ENCODE measurements at places on chromosomes 16 and 17. TPM values are rescaled to one million over a fixed set of nuclear protein-coding genes. Genes with fewer than 3 reads are reported as not detected.

DNA sequence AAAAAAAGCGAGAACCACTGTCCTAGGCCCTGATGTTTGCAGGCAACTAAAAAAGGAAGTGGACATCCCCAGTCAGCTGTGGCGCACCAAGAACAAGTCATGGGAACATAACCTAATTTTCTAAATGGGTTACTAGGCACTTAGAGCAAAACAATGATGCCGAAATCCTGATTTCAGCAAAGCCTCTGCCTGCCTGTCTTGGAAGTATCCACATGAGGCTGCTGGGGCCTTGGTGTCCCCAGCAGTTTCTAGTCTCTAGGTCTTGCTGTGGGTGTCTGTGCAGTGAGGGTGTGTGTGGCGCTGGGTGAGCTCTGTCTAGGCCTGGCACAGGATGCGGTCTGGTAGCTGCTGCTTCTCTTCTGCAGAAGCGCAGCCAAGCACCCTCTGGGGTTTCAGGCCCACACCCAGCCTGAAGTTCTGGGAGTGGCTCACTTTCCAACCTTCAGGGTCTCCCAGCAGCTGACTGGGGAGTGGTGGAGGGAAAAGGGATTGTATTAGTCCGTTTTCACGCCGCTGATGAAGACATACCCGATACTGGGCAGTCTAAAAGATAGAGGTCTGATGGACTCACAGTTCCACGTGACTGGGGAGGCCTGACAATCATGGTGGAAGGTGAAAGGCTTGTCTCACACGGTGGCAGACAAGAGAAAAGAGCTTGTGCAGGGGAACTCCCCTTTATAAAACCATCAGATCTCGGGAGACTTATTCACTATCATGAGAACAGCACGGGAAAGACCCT lies 21.1 kb downstream of the STH start:
- no peak overlapping the region for H3K27ac ChIP-seq
- DNase-seq: no peak
- no peaks in the 10 kb centered on the region for H3K36me3 ChIP-seq
- no peaks in the 10 kb centered on the region for H3K27me3 ChIP-seq

- peak; percentile 96 for DNase-seq
- H3K27me3 ChIP-seq: no peaks in the 10 kb centered on the region
- peaks cover 9% of the 10 kb centered on the region for H3K36me3 ChIP-seq
- peak within 1 kb of the TSS; percentile 99 for H3K27ac ChIP-seq
These were observed at the start of the genes HCFC1R1 and THOC6 for GRCh38 chr16:3023669-3024478. HCFC1R1 (minus strand) TSS chr16:3023942; CDS start chr16:3023941, 1 bp downstream. THOC6 (plus strand) TSS chr16:3024035; CDS start chr16:3024327, 292 bp downstream.

DNA sequence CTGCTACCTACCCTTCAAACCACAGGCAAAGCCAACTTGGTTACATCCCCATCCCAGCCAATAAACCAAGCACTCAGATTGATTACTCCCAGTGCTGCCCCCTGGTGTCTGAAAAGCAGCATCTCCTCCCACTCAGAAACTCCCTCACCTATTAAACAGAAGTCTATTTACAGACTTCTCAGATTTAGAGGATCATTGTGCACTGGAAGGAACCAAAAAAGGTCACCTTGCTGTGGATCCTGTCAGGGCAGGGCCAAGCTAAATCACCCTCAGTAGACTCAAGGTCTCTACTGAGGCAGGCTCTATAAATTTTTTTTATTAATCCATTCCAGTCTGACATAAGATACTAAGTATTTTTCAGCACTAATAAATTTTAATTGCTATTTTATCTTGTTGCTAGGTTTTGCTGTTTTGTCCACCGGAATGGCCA lies 17.6 kb downstream of the HIGD1B start:
- peak; percentile 47 for DNase-seq
- H3K4me3 ChIP-seq: no peak overlapping the region
- H3K36me3 ChIP-seq: peaks cover 12% of the 10 kb centered on the region
- H3K27me3 ChIP-seq: no peaks in the 10 kb centered on the region
- H3K4me1 ChIP-seq: no peaks in the 10 kb centered on the region

DNA sequence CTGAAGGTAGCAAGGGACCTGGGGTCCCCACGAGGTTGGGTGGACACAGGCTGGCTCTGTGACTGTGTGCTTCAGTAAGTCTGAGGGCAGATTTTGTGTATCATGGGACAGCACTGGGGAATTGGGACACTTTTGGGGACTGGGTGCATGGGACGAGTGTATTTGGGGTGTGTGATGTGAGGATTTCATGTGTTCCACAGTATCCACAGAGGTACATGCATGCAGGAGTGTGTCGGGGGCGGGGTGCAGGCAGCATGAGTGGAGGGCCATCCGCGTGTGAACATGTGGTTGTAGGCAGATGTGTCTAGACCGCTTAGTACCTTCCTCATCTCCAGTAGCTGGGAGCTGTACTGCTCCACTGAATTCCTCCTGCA lies 1.1 kb upstream of the DLX3 start:
- no peak overlapping the region for H3K27ac ChIP-seq
- no peaks in the 10 kb centered on the region for H3K36me3 ChIP-seq
- no peaks in the 10 kb centered on the region for H3K27me3 ChIP-seq
- no peak for DNase-seq
- H3K4me3 ChIP-seq: no peak overlapping the region

- peaks cover 40% of the 10 kb centered on the region for H3K4me1 ChIP-seq
- no peaks in the 10 kb centered on the region for H3K36me3 ChIP-seq
- no peaks in the 10 kb centered on the region for H3K27me3 ChIP-seq
- peak overlapping the region; percentile 100 for H3K27ac ChIP-seq
These were observed 647 bp downstream of the UNK start for GRCh38 chr17:75785016-75785890.

- H3K4me3 ChIP-seq: peak within 1 kb of the TSS; percentile 85
- no peaks in the 10 kb centered on the region for H3K27me3 ChIP-seq
- H3K4me1 ChIP-seq: peaks cover 21% of the 10 kb centered on the region
- H3K36me3 ChIP-seq: peaks cover 9% of the 10 kb centered on the region
- DNase-seq: no peak
These were observed at the start of the genes GPS1 and RFNG for GRCh38 chr17:82051776-82052637. GPS1 (plus strand) TSS chr17:82051898; CDS start chr17:82051932, 34 bp downstream. RFNG (minus strand) TSS chr17:82051811; CDS start chr17:82051766, 45 bp downstream.

DNA sequence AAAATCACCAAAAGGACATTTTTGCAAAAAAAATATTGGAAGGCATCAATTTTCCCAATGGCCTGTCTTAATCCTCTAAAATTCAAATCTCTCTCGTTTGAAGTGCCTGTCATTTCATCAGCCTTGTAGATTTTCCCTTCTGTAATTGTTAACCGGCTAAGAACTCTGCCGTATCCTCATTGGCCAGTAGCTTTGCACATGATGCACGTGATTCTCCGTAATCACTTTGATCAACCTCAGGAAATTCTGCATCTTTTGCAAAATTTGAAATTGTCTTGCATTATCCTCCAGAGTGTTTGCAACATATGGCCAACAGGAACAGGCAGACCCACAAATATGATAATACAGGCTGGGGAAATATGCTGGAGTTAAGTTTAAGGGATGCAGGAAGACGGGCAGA lies 184.2 kb upstream of the RPL38 start:
- no peak for DNase-seq
- peaks cover 33% of the 10 kb centered on the region for H3K27me3 ChIP-seq
- H3K4me1 ChIP-seq: no peaks in the 10 kb centered on the region
- H3K4me3 ChIP-seq: no peak overlapping the region

- H3K36me3 ChIP-seq: no peaks in the 10 kb centered on the region
- H3K27ac ChIP-seq: no peak overlapping the region
- no peaks in the 10 kb centered on the region for H3K27me3 ChIP-seq
- no peaks in the 10 kb centered on the region for H3K4me1 ChIP-seq
These were observed 1.3 kb downstream of the CNGB1 start for GRCh38 chr16:57969451-57970123.

- no peak overlapping the region for H3K4me3 ChIP-seq
- H3K27me3 ChIP-seq: no peaks in the 10 kb centered on the region
- peaks cover 22% of the 10 kb centered on the region for H3K4me1 ChIP-seq
- no peak for DNase-seq
- H3K27ac ChIP-seq: no peak overlapping the region
These were observed 6.2 kb upstream of the TBKBP1 start for GRCh38 chr17:47687748-47688147.

- no peak overlapping the region for H3K4me3 ChIP-seq
- H3K27me3 ChIP-seq: no peaks in the 10 kb centered on the region
- H3K4me1 ChIP-seq: no peaks in the 10 kb centered on the region
- H3K27ac ChIP-seq: no peak overlapping the region
These were observed 2.4 kb downstream of the GSDMA start for GRCh38 chr17:39965017-39965699.

DNA sequence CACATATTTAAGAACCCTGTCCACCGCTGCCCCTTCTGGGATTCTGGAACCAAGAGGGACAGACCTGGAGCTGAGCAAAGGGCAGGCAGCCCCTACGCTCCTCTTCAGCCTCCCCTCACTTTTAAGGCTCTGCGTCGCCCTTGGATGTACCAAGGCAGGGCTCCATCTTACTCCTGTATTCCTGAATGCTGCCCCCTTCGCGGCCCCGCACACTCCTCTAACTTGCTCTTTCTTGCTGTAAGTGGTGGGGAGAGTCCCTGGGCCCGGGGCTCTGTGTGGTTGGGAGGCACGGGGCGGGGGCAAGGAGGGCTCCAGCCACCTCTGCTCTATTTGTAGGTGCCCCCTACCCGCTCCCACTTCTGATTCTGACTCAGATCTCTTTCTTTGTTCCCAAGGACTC lies 1.2 kb downstream of the TNS4 start:
- no peaks in the 10 kb centered on the region for H3K36me3 ChIP-seq
- H3K27ac ChIP-seq: no peak overlapping the region
- DNase-seq: no peak
- H3K4me1 ChIP-seq: peaks cover 10% of the 10 kb centered on the region
- H3K4me3 ChIP-seq: no peak overlapping the region

DNA sequence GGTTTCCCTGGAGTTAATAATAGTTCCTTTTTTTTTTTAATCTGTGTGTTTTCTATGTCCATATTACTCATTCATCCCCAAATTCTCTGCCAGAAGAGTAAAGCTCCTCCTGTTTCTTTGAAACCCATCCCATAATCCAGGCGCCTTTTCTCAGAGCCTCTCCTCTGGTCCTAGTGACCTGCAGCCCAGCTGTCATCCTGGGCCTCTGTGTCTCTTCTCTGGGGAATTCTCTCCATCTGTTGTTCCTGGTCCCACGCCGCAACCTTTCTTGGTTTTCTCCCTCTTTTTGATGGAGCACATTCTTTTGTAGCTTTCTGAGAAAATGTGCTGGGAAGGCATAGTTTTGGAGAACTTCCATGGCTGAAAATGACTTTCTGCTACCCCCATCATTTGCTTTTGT lies 10.2 kb downstream of the KATNB1 start:
- H3K4me3 ChIP-seq: no peak overlapping the region
- no peaks in the 10 kb centered on the region for H3K4me1 ChIP-seq
- H3K27ac ChIP-seq: no peak overlapping the region
- H3K36me3 ChIP-seq: no peaks in the 10 kb centered on the region
- H3K27me3 ChIP-seq: no peaks in the 10 kb centered on the region

GRCh38 chr17:65345261-65346005 lies 208.3 kb downstream of the RGS9 start:
- H3K27me3 ChIP-seq: no peaks in the 10 kb centered on the region
- H3K4me1 ChIP-seq: no peaks in the 10 kb centered on the region
- no peaks in the 10 kb centered on the region for H3K36me3 ChIP-seq
- no peak overlapping the region for H3K4me3 ChIP-seq
- no peak for DNase-seq

Gene FBXL19
- total RNA-seq: 52.3 TPM

Gene OSGIN1
- 4.9 TPM for total RNA-seq

Gene SULT1A2
- not detected for total RNA-seq

Gene AGRP
- not detected for total RNA-seq

Gene GDPD3
- 2.5 TPM for total RNA-seq

Gene CTRB2
- total RNA-seq: 5.0 TPM

Gene ZPBP2
- not detected for total RNA-seq
